Activated naive CD8-positive, alpha-beta T cell treated with anti-CD3 and anti-CD28 coated beads for 36 hours (primary cell): ENCODE measurements at places on chromosomes 3 and 15.

- DNase-seq, result no peak
These were observed 734.5 kb downstream of the ZPLD1 start for GRCh38 chr3:103169289-103169688.

- DNase-seq, result peak; percentile 5
These were observed 191.6 kb downstream of the SV2B start for GRCh38 chr15:91291673-91292072.

DNA sequence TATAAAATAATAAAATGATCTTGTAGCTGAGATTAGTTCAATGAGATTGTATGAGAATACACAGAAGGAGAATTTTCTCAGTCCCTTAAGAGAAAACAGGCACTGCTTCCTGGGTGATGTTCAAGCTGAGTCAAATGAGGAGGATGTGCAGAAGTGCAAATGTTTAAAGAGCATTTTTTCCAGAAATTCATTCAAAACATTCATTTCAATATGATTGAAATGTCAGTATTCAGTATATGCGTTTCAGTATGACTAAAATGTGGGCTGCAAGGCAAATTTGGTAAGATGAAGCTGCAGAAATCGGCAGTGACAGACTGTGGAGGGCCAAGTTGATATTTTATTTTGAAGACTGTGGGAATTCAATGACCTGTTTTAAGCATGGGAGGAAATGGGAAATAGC lies 19.3 kb upstream of the PYDC2 start:
- no peak for DNase-seq

GRCh38 chr3:20236603-20237002 lies 50.6 kb upstream of the SGO1 start:
- DNase-seq, result no peak

DNA sequence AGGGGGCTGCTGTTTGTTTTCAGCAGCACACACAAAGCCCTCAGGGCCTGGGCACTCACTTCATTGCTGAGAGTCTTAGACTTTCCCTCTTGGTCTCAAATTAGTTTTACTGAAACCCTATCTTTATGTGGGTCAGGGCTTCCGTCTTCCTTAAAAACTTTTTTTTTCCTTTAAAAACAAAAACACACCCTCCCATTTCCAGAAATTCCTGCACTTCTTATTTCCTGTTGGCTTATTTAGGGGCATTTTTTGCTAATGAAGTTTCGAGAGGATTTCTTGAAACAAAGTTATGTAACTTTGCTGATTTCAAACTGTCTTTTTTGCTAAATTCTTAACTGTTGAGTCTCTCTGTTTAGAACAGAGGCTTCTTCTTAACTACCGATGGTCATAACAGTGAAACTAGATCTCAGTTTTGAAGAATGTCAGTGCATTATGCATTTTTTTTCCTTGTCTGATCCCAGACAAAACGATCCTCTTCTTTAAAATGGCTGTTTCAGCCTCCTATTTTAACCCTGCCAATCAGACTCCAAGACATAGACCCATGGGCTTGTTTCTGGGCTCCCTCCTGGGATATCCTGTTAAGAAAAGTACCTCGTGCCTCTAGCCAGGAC lies 23.3 kb downstream of the ANAPC13 start:
- no peak for DNase-seq

DNA sequence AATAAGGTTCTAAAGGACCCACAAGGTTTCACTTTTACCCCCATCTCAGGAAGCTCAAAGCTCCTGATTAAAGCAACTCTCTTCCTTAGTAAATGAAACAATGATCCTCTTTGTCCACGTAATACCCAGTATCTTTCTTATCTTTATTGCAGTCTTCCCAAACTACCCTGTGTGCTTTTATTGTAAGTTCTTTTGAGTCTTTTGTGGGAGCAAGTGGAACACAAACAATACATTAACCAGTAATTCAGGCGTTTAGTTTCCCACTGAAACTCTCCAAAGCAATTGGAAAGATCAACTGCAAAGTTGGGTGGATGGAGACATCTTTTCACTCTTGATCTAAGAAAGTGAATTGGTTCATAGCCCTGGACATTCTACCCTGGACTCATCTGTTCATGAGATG lies 240.0 kb downstream of the ZNF621 start:
- no peak for DNase-seq

GRCh38 chr15:74390647-74391288 lies 23.3 kb upstream of the CYP11A1 start:
- DNase-seq, result no peak
